ENCODE measurements at places on chromosomes 2 and 18.

GRCh38 chr2:173654896-173655265, 300.2 kb downstream of the CDCA7 start:
- DNase-seq, result no peak

DNA sequence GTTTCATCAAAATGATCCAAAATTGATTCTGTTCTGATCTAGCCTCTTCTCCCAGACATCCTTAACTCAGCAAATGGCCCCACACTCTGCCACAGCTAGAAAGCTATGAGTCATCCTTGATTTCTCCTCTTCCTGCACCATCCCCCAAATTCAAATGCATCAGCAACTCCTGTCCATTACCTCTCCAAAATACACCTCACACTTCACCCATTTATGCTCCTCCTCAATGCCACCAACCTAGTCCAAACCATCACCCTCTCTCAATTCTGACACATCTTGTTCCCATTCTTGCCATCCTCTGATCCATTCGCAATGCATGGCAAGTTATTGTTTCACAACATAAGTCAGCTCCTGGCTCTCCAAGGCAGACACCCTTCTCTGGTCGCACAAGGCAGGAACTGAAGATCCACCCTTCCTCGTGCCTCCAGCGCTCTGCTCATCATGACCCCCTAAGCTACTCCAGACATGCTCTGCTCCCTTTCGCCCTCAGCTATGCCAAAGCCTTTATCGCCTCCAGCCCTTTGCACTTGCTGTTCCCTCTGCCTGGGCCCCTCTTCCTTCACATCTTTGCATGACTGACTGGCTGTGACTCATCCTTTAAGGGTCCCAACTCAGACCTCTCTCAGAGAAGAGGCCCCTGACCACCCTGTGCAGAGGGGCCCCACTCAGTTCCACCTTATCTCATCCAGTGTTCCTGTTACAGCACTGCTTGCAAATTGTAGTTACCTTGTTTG, 83.6 kb downstream of the MREG start:
- DNase-seq, result no peak

DNA sequence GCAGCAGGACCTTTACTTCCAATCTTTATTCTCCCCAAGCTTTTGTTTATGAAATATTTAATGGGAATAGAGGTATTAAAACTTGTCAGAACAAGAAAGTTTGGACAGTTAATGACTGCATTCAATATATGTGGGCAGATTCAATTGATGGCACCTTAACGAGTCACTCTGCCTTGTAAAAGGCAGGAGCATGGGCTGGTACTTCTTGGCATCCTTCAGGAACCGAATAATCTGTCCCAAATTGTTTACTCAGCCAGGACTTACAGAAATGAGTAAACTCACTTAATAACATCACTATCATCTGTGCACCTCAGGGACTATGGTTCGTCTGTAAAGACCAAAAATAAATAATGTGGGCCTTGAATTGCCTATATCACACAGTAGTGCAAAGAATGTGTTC, 1280.3 kb upstream of the TMEFF2 start:
- no peak for DNase-seq

DNA sequence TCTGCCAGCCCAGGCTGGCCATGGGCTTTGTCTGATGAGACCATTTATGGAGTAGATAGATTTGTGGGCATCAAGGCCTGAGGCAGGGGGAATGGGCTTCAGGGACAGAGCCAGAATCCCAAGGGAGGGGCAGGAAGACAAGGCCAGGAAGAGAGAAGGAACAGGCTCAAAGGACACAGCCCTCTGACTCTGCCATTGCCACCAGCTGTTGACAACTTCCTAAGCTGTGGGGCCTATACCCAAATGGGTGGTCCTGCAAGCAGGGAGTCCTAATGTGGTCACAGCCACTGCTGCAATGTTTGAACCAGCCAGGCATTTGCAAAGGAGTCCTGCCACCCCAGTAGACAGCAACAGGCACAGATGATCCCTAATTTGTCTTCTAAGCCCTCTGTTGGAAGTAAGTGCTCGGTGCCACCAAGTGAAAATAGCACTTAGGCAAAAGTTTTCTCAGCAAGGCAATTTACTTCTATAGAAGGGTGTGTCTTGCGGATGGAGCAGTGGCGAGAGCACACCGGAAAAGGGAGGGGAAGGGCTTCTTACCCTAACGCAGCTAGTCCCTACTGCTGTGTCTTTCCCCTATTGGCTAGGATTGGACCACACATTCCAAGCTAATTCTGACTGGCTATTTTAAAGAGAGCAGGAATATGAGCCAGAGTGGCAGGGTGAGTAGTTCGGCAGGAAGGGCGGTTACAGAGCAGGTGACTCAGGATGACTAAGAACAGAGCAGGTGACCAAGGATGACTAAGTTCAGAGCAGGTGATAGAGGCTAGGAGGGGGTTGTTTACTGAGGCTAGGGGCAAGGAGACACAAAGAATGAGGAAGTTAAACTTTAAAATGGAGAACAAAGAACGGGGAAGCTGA, 47.2 kb downstream of the C1QL2 start:
- DNase-seq, result no peak

GRCh38 chr2:16277117-16277516, 336.8 kb downstream of the MYCN start:
- no peak for DNase-seq

- no peak for DNase-seq
Measured at GRCh38 chr2:203710226-203710625, 3.8 kb downstream of the CD28 start.

- DNase-seq, result no peak
Measured at GRCh38 chr2:69285379-69285894, 101.6 kb downstream of the GFPT1 start.

- DNase-seq, result no peak
Measured at GRCh38 chr2:37581433-37581832, 90.0 kb downstream of the CDC42EP3 start.

GRCh38 chr2:144629935-144630334, 110.0 kb upstream of the ZEB2 start:
- DNase-seq, result no peak

GRCh38 chr2:96107708-96108065, 8.7 kb downstream of the ADRA2B start:
- no peak for DNase-seq

GRCh38 chr2:69704446-69704845, 37.5 kb upstream of the ANXA4 start:
- no peak for DNase-seq

- DNase-seq, result no peak
Measured at GRCh38 chr2:169107645-169108044, 38.3 kb downstream of the DHRS9 start.

GRCh38 chr2:119645173-119645855, 33.7 kb upstream of the TMEM177 start:
- no peak for DNase-seq

GRCh38 chr2:183148955-183149354, 24.7 kb downstream of the NUP35 start:
- no peak for DNase-seq

- DNase-seq, result no peak
Measured at GRCh38 chr18:944440-944839, 39.8 kb downstream of the ADCYAP1 start.
